Naive B cell (primary cell): ENCODE measurements at places on chromosomes 6 and 20.

- peak; percentile 19 for DNase-seq
Measured at GRCh38 chr6:142702501-142703460, 242.2 kb downstream of the HIVEP2 start.

- no peak for DNase-seq
Measured at GRCh38 chr20:18323705-18324104, 35.4 kb downstream of the ZNF133 start.

- peak; percentile 20 for DNase-seq
Measured at GRCh38 chr6:16239798-16240123, 1.4 kb downstream of the GMPR start.

DNA sequence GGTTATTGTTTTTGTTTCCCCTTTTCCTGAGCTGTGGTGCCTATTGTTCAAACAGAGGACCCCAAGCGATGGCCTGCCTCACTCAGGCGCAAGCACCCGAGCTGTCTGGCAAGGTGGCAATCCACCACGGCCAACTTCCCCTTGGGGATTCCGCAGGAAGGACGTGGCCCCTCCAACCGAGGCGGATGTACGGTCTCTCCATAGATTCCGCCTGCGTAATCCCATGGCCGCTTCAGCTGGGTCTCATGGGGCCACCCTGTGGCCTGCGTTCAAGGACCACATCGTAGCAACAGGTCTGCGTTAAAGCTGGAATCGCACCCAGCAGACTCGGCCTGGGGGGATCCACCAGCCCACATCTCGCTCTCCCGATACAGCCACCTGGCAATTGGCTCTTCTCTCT, 79.9 kb downstream of the CEBPB start:
- no peak for DNase-seq

DNA sequence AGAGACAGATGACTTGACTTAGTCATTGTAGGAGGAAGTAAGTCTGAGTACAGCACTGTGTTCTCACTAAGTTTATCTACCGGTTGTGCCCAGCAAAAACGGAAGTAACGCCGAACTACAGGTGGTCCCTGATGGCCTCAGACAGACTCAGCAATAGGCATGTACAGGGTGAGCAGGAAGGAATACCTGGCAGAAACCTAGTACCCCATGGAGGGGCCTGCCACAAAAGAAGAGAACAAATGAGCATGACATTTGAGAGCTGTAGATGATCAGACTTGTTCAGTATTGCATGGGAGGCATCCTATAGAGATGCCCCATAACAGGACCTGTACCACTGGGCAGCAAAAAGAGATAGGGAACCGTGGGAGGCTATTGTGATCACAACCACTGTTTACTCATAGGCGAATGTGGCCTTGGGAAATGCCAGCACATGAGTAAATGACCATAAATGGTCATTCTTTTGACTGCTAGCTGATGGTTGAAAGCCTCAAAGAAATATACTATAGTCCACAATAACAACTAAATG, 106.4 kb upstream of the TAB2 start:
- peak; percentile 51 for DNase-seq

- no peak for DNase-seq
Measured at GRCh38 chr20:10671221-10671918, 2.4 kb downstream of the JAG1 start.
